ENCODE measurements at places on chromosomes 2 and 18. TPM values are rescaled to one million over a fixed set of nuclear protein-coding genes. Genes with fewer than 3 reads are reported as not detected.

LOXHD1 gene
- polyA plus RNA-seq = not detected

WNT6 gene
- not detected for polyA plus RNA-seq

UBE2F gene
- 129 TPM for polyA plus RNA-seq

AKAIN1 gene
- not detected for polyA plus RNA-seq

SGPP2 gene
- polyA plus RNA-seq = not detected

ELP2 gene
- 63.6 TPM for polyA plus RNA-seq

CLIP4 gene
- 33.3 TPM for polyA plus RNA-seq

ZNF396 gene
- 0.54 TPM for polyA plus RNA-seq

Measured in GM23248 (cell line).